Gastrocnemius medialis (tissue), 4 donors: ENCODE measurements at places on chromosomes 12 and 14. TPM values are rescaled to one million over a fixed set of nuclear protein-coding genes. Genes with fewer than 3 reads are reported as not detected.

Gene GYS2
- not detected for total RNA-seq

Gene IL26
- total RNA-seq: not detected

Gene POTEG
- not detected for total RNA-seq

Gene TAS2R19
- not detected for total RNA-seq

Gene SERPINA12
- not detected for total RNA-seq

Gene ENDOU
- not detected for total RNA-seq

Gene HOXC11
- 0.24 TPM for total RNA-seq

Gene TGM1
- not detected for total RNA-seq

Gene CCDC184
- total RNA-seq: 1.2 TPM

Gene SIX1
- total RNA-seq: 64.8 TPM

Gene CARMIL3
- not detected for total RNA-seq

Gene OVCH1
- total RNA-seq: 0.10 TPM

Gene PEX5
- total RNA-seq: 71.3 TPM

Gene IKZF4
- total RNA-seq: 4.0 TPM

Gene MSI1
- total RNA-seq: 0.16 TPM

Gene TAS2R13
- 3.8 TPM for total RNA-seq

Gene PPP4R3A
- 48.4 TPM for total RNA-seq

Gene STAC3
- 459 TPM for total RNA-seq

Gene PPM1H
- total RNA-seq: 1.6 TPM
